ENCODE measurements at places on chromosomes 5 and 9.

- no peak for DNase-seq
Observed at GRCh38 chr5:157971571-157972216, 112.7 kb upstream of the CLINT1 start.

GRCh38 chr9:93597142-93597706, 20.8 kb downstream of the PHF2 start:
- no peak for DNase-seq

DNA sequence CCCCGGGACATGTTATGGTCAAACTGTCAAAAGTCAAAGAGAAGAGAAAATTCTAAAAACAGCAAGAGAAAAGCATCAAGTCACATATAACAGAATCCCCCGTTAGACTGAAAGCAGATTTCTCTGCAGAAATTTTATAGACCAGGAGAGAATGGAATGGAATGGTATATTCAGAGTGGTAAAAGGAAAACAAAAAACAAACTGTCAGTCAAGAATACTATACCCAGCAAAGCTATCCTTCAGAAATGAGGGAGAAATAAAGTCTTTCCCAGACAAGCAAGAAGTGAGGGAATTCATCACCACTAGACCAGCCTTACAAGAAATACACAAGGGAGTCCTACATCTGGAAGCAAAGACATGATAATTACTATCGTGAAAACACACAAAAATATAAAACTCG, 208.0 kb downstream of the CACNA1B start:
- no peak for DNase-seq

GRCh38 chr9:37999588-38000189, 69.3 kb downstream of the SHB start:
- no peak for DNase-seq

All from cerebellar nuclear complex (tissue), 1 donor.